ENCODE measurements at places on chromosomes 4 and X.

GRCh38 chr4:118975449-118976192, 87.0 kb downstream of the SYNPO2 start:
- no peak for DNase-seq

DNA sequence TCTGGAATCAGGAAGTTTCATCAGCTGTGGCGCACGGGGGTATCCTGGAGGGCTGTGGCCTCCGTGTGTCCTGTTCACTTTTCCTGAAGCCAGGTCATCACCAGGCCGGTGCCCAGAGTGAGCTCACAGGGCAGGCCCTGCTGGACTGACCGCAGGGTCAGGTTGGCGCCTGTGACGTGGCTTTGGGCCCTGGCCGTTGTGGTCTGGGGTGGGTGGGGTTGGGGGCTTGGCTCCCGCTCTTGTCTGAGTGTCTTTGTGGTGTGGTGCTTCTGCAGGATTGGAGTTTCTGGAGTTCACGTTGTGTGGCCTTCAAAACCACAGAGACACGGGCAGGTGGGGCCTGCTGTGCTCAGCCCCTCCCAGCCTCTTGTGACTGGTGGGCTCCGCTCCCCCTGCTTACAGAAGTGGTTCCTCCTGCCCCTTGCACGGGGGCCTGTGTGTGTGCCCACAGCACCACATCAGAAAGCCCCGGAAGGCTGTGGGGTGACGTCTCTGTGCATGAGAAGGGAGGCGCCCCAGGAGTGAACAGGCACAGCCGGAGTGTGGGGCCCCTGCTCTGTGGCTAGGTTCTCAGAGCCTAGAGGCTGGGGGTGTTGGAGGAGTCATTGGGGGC, 9.5 kb downstream of the RGS12 start:
- peak; percentile 70 for DNase-seq

GRCh38 chr4:5799406-5799805, 88.4 kb downstream of the EVC start:
- DNase-seq = no peak

DNA sequence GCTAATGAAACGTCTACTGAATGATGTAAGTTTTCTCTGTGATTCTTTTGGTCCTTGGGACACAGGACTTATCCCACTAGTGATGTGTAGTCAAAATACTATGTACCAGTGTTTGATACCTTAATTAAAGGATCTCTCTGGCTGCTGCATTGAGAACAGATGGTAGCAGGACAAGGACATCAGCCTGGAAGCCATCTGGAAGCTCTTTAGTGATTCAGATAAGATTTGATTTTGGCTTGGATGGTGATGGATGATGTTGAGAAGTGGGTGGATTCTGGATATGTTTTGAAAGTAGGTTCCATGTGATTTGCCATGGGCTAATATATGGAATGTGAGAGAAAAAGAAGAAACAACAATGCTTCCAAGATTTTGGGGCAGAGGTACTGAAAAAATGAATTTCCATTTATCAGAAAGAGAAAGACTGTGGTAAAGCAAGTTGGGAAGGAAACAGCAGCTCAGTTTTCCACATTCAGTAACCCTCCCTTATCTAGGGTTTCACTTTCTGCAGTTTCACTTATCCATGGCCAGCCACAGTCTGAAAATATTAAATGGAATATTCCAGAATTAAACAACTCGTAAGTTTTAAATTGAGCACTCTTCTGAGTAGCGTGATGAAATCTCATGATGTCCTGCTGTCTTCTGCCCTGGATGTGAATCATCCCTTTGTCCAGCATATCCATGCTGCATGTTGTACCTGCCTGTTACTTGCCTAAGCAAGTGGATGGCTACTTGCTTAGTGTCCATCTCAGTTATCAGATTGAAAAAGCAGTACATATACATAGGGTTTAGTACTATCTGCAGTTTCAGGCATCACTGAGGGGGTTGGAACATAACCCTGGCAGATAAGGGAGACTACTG, 15.6 kb downstream of the CD38 start:
- DNase-seq = no peak

- DNase-seq = no peak
Measured at GRCh38 chr4:161828061-161828460, 335.7 kb downstream of the FSTL5 start.

DNA sequence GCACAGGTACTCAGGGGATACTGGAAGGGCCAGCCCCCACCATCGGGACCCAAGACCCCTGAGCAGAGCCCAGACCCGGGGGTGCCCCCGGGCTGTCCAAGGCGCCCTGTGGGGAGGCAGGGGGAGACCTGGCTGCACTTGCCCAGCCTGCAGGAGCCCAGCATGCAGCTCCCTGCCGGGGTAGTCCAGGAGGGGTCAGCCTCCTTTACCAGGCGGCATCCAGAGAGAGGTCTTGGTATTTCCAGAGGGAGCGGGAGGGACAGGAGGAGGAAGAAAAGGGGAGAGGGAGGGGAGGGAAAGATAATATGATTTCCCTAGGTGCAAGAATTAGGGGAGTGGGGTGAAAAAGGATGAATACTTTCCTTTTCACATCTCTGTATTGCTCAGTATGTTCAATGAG, 97.5 kb downstream of the ABLIM2 start:
- DNase-seq = no peak

GRCh38 chr4:154422152-154422551, 69.4 kb downstream of the DCHS2 start:
- DNase-seq = no peak

- peak; percentile 12 for DNase-seq
Measured at GRCh38 chr4:1249731-1250526, 999 bp upstream of the CTBP1 start.

GRCh38 chr4:68433582-68433981, 13.7 kb upstream of the TMPRSS11E start:
- peak; percentile 33 for DNase-seq

DNA sequence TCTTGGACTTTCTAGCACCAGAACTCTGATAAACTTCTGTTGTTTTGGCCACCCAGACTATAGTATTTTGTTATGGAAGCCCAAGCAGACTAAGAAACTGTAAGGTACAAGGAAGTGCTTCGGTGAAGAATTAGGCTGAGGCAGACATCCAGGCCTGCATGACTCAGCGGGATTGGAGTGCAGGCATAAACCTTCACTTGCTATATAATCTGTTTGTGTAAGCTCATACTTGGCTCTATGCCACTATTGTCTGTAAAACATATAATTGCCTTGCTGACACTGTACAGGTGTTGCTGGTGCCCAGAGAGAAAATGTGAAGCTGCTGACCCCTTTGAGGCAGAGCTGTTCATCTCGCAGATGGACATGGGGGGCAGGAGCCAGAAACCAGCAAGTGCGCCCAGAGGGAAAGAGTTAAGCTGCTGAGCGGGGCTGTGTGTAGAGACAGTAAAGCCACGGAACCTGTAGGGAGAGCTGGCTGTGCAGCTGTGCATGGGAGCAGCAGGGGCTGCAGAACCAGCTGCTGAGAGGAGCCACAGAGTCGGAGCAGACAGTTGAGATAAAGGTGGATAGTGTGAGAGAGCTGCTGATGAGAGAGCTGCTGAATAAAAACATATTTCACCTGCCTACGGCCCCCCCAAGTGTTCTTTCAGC, 96.2 kb downstream of the RBM46 start:
- no peak for DNase-seq

- no peak for DNase-seq
Measured at GRCh38 chr4:29571322-29571721, 1148.8 kb upstream of the PCDH7 start.

DNA sequence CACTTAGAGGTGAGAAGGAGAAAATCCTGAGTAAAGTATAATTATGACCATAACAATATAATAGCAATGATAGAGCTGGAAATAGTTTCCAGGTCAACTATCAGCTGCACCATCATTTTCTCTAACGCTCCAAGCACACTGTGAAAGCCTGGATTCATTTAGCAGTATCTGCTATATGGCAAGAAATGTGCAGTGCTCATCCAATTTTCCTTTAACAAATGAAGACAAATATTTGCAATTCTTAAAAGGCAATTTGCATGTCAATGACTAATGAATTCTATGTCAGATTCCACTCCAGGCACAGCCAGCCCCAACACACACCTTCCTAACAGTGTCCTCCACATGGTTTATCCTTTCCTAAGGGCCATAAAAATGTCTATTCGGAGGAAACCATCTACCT, 12.7 kb downstream of the PRSS12 start:
- no peak for DNase-seq

- no peak for DNase-seq
Measured at GRCh38 chrX:150972450-150972849, 10.7 kb upstream of the HMGB3 start.

- no peak for DNase-seq
Measured at GRCh38 chrX:100863326-100863864, 10.8 kb downstream of the NOX1 start.

DNA sequence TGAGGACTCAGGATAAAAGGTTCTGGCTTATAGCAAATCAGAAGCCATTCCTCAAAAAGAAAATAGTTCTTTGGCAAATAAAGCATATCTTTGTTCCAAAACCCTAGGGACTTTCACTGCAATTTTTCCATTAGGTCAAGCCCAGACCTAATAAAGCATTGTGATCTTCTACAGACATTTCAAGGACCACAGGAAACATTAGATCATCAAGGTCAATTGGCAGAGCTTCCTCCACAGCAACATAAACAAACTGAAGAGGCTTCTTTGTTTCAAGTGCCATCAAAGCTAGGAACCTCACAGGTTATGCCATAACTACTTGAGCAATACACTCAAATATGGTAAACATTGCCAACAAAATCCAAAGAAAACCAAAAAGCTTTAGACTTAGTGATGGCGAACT, 144.9 kb downstream of the ANXA5 start:
- peak; percentile 78 for DNase-seq

GRCh38 chr4:1031956-1032795, 20.8 kb downstream of the FGFRL1 start:
- no peak for DNase-seq

- DNase-seq = no peak
Measured at GRCh38 chr4:145451895-145452294, 29.8 kb upstream of the SMAD1 start.

GRCh38 chrX:39484159-39485068, 613.3 kb downstream of the BCOR start:
- DNase-seq = no peak

- no peak for DNase-seq
Measured at GRCh38 chrX:116239944-116240840, 69.6 kb downstream of the AGTR2 start.

DNA sequence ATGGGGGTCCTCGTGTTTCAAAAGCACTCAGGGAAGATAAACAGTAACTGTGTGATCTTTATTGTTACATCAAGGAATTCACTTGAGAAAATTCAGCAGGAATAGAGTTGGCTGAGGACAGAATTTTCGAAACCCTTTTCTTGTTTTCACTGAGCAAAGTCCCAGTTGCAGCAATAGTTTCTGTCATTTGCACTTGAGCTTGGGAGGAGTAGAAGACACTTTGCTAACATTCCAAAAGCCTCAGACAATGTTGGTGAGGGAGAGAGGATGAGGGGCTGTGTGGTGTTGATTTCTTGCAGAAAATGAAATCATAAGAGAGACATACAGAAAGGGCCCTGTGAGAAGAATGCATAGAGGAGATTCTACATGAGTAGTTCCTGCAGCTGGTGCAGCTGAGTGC, 151.9 kb upstream of the DIPK2B start:
- DNase-seq = no peak

GRCh38 chr4:74324262-74324661, 16.0 kb downstream of the EPGN start:
- no peak for DNase-seq

DNA sequence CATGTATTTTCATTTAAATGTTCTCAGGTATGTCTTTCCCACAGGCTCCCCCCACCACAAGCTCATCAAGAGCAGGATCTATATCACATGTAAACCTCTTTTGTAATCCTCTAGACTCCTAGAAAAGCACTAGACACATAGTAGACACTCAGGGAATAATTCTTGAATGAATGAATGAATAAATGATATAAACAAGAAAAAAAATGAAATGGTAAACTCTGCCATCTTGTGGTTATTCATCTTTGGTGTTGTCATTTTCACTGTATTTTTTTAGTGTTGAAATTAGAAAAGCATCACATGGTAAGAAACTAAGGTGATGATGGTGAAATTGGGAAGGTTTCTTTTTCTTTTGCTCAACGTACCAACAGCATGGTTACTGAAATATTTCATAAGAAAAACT, 34.2 kb upstream of the C1GALT1C1 start:
- DNase-seq = peak; percentile 16

GRCh38 chr4:148437439-148437838, 4.8 kb downstream of the NR3C2 start:
- DNase-seq = no peak

- DNase-seq = no peak
Measured at GRCh38 chrX:122572461-122572860, 611.6 kb upstream of the GRIA3 start.

DNA sequence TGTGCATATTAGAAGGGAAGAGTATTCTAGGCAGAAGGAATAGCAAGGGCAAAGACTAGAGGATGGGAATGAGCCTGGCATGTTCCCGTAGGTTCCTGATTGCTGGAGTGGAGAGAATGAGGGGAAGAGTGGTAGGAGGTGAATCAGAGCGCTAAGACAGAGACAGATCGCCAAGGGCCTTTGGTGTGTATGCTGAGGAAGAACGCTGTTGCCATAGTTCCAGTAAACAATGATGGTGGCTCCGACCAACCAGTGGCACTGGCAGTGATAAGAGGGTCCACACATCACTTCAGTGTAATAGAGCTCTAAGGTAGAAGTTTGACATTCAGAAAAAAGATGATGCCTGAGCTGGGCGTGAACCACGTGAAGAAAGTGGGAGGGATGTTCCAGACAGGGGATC, 966 bp downstream of the TBC1D25 start:
- no peak for DNase-seq

DNA sequence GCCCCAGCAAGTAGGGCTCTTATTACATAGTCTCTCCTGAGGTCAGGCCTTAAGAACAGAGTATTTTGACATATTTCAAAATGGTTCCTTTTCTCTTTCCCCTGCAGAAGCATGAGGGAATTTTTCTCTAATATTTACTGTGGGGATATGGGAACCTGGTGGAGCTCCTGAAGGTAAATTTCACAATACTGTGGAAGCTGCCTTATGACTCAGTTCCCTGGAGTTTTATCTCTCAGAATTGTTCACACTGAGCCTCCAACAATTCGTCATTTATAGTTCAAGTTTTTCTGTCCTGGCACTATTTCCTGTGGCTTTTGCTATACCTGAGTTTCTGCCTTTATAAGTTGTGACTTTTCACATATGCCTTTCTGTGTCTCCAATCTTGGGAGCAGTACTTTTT, 607.2 kb upstream of the NDST4 start:
- no peak for DNase-seq

- no peak for DNase-seq
Measured at GRCh38 chr4:163167333-163167626, 590 bp upstream of the NAF1 start.

- no peak for DNase-seq
Measured at GRCh38 chrX:964831-965416, 247.5 kb downstream of the CRLF2 start.

- DNase-seq = peak; percentile 80
Measured at GRCh38 chr4:105061136-105061696, 85.5 kb upstream of the TET2 start.

Data from kidney capillary endothelial cell (primary cell).